Thymus (tissue), 14 donors: ENCODE measurements at places on chromosomes 7 and 10. TPM values are rescaled to one million over a fixed set of nuclear protein-coding genes. Genes with fewer than 3 reads are reported as not detected.
A peak's percentile ranks its signal among the peaks of the same experiment; 100 is the strongest.

Gene ZKSCAN5
- 11.0 TPM for total RNA-seq

Gene LRIT1
- total RNA-seq: not detected

Gene NPY4R2
- not detected for total RNA-seq

Gene GRID2IP
- total RNA-seq: 0.28 TPM

Gene GPR26
- 0.09 TPM for total RNA-seq

Gene MYL7
- total RNA-seq: 0.57 TPM

GRCh38 chr10:86333826-86334487, 32.6 kb downstream of the GRID1 start:
- peaks cover 6% of the 10 kb centered on the region for H3K27me3 ChIP-seq
- H3K4me1 ChIP-seq: no peaks in the 10 kb centered on the region
- DNase-seq: no peak
- H3K4me3 ChIP-seq: no peak overlapping the region

- no peaks in the 10 kb centered on the region for H3K4me1 ChIP-seq
- H3K27ac ChIP-seq: no peak overlapping the region
Observed at GRCh38 chr10:25786161-25786560, 147.9 kb upstream of the MYO3A start.

GRCh38 chr7:77441046-77441445, 24.9 kb upstream of the GSAP start:
- H3K4me1 ChIP-seq: no peaks in the 10 kb centered on the region
- H3K4me3 ChIP-seq: no peak overlapping the region
- no peaks in the 10 kb centered on the region for H3K36me3 ChIP-seq
- no peaks in the 10 kb centered on the region for H3K27me3 ChIP-seq
- no peak for DNase-seq

DNA sequence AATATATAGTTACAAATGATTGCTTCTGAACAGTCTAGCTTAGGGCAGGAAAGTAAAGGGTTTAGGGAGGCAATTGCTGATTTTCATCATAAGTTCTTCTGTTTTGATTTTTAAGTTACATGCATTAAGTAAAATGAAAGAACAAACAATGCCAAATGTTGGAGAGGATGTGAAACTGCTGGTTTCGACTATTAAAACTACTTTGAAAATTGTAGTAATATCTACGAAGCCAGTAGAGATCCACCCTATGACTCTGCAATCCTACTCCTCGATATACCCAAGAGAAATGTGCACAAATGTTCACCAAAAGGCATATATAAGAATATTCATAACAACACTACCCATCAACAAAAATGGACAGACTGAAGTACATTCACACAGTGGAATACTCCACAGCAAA, 24.3 kb downstream of the PDZD8 start:
- H3K27ac ChIP-seq: no peak overlapping the region
- no peaks in the 10 kb centered on the region for H3K36me3 ChIP-seq
- H3K4me1 ChIP-seq: peaks cover 5% of the 10 kb centered on the region
- no peak for DNase-seq

- H3K27me3 ChIP-seq: no peaks in the 10 kb centered on the region
- DNase-seq: no peak
- no peak overlapping the region for H3K27ac ChIP-seq
- H3K4me1 ChIP-seq: no peaks in the 10 kb centered on the region
- H3K4me3 ChIP-seq: no peak overlapping the region
Observed at GRCh38 chr10:125299461-125299860, 139.1 kb upstream of the CTBP2 start.

DNA sequence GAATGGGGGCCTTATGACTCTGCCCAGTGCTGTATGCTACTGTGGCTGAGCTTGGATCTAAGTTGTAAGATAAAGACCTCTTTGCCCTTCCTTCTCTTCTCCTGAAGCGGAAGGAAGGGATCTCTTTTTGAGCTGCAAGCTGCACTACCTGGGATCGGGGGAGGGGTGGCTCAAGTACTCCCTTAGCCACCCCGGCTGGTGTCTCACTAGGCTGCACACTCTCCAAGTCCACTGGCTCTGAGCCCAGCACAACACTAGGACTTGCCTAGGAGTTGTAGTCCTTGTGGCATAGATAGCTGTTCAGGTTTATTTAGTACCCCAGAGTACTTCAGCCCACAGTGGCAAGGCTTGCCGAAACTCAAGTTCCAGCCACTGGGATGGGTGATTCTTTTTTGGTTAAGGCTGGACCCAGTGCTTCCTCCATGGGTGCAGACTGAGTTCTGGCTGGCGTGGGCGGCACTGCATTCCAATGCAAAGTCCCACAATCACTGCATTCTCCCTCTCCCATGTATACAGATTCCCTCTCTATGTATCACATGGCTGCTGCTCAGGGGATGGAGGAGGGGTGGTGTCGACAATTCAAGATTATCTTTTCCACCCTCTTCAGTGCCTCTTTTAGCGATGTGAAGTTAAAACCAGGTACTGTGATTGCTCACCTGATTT, 76.2 kb upstream of the SLC25A13 start:
- H3K36me3 ChIP-seq: no peaks in the 10 kb centered on the region
- no peaks in the 10 kb centered on the region for H3K4me1 ChIP-seq
- H3K27ac ChIP-seq: no peak overlapping the region
- no peaks in the 10 kb centered on the region for H3K27me3 ChIP-seq
- H3K4me3 ChIP-seq: no peak overlapping the region

DNA sequence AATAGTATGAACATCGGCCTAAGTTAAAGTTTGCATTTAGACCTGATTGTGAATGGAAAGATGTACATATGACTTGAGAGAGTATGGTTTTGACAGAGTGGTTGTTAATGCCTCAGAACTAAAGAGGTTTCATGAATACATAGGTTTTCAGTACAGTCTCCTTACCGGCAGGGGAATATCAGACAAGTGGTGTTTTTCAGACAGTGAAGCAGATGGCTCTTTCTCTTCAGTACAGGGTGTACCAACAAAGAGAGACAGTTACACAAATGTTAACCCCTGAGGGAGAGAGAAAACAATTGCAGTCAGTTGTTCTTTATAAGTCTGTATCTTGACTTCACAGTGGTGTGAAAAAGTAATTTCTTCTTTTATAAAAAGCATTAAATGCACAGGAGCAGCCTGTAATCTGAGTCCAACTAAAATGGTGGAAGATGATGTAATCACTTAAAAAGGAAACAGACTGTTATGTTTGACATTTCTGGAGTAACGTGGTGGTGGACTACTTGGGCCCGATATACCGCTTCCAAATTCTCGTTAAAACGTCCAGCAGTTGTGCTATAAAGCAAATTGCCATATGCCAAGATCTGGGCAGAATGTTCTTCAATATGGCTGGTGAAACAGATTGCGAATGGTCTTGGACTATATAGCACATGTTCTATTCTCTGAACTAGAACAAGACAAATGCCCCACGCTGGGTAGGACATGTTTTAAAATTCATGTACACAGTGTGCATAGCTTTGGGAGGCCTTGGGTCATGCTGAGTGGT, 69.2 kb downstream of the SDK1 start:
- no peaks in the 10 kb centered on the region for H3K4me1 ChIP-seq
- DNase-seq: no peak
- H3K27me3 ChIP-seq: no peaks in the 10 kb centered on the region
- no peak overlapping the region for H3K27ac ChIP-seq
- no peaks in the 10 kb centered on the region for H3K36me3 ChIP-seq
- no peak overlapping the region for H3K4me3 ChIP-seq

- DNase-seq: no peak
- no peaks in the 10 kb centered on the region for H3K36me3 ChIP-seq
- no peaks in the 10 kb centered on the region for H3K4me1 ChIP-seq
- H3K27ac ChIP-seq: no peak overlapping the region
Observed at GRCh38 chr7:106456329-106456728, 171.5 kb upstream of the NAMPT start.

DNA sequence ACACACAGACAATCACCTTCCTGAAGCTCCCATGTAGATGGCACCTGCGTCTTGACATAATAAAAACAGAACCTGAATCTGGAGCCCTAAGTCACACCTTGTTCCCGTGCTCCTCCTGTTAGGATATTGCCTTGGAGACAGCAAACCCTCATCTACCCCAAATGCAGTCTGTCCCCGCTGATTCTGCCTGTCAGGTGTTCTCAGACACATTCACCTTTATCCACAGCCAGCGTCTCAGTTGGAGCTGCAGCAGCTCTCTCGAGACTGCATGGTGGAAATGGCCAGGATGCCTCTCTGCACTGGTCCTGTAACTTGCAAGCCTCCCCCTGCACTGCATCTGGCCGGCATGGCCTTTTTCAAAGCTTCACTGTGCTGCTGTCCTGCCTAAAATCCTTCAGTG, 218.0 kb upstream of the ZNF32 start:
- no peaks in the 10 kb centered on the region for H3K4me1 ChIP-seq
- H3K27ac ChIP-seq: no peak overlapping the region
- H3K4me3 ChIP-seq: no peak overlapping the region
- no peak for DNase-seq

DNA sequence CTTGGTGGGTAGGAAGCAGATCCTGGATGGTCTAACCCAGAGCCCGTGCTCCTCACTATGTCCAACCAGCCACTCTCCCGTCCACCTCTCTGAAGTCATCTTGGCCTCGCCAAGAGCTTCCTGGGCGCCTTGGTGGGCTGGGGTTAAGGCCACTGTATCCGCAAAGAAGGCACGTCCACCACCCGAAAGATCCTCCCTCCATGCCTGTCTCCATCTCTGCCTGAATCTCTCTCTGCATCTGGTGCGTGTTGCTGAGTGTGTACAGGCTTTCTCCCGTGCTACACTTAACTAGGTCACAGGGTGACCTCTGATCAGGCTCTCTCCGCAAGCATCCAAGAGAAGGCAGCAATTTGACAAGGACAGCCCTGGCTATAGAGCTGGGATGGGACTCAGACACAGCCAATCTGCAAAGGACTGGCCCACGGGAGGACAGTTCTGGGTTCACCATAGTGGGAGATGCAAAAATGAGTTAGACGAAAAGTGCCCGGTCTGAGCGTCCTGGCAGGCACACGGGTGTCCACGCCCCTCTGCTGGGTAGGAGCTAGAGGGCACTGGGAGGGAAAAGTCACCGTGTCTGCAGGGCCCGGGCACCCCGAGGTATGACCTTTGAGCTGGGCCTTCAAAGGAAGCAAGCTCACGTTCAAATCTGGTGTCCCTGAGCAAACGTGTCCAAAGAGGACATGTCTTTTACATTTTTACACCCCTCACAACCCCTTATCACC, 9.4 kb upstream of the RFC2 start:
- H3K4me1 ChIP-seq: no peaks in the 10 kb centered on the region
- H3K27ac ChIP-seq: no peak overlapping the region
- no peaks in the 10 kb centered on the region for H3K36me3 ChIP-seq
- no peak for DNase-seq
- H3K4me3 ChIP-seq: no peak overlapping the region
- H3K27me3 ChIP-seq: no peaks in the 10 kb centered on the region

GRCh38 chr10:34710391-34710751, 104.7 kb downstream of the PARD3 start:
- DNase-seq: no peak
- H3K27me3 ChIP-seq: no peaks in the 10 kb centered on the region
- no peak overlapping the region for H3K27ac ChIP-seq
- peaks cover 11% of the 10 kb centered on the region for H3K4me1 ChIP-seq
- H3K4me3 ChIP-seq: no peak overlapping the region
- H3K36me3 ChIP-seq: no peaks in the 10 kb centered on the region

DNA sequence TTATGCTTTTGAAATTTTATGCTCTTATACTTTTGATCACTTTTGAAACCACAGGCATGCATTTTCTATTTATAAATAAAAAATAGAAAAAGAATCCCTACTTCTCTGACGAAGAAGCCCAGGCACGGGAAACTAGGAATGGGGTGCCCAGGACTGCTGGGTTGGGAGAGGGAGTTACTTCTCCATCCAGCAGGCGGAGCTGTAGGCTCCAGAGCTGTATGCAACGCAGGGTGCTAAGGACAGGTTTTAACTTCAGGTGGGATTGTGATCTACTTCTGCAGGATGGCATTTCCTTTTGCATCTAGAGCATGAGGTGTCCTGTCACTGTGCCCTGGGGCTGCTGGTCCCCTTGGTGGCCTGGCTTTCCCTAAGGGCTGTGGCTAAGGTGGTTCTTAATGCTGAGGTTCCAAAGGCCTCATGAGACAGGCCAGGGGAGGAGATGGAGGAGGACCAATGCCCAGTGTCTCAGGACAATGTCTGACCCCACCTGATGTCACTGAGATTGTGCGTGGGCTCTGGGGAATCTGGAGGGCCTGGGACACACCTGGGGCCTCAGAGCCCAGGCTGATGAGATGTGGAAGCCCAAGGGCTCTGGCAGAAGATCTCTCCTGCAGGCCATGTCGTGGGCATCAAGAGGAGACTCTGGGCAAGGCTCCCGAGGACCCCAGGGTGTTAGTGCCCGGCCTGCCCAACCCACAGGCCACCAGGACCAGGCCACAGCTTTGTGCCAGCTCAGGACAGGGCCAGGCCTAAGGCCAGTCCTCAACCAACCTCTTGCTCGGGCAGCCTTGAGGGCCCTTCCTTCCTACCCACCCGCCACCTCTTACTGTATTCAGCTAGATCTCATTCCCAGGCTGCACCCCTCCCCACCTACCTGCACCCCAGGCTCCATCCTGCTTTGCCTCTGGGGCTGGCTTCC, 507 bp downstream of the CCDC201 start:
- DNase-seq: no peak
- no peaks in the 10 kb centered on the region for H3K4me1 ChIP-seq
- H3K27me3 ChIP-seq: no peaks in the 10 kb centered on the region
- no peaks in the 10 kb centered on the region for H3K36me3 ChIP-seq
- H3K4me3 ChIP-seq: no peak overlapping the region

- H3K4me1 ChIP-seq: peaks cover 66% of the 10 kb centered on the region
- no peak for DNase-seq
- peak overlapping the region; percentile 37 for H3K4me3 ChIP-seq
Observed at GRCh38 chr10:132551093-132551807, 13.7 kb downstream of the INPP5A start.

GRCh38 chr7:133703547-133703946, 423.6 kb upstream of the LRGUK start:
- DNase-seq: no peak
- no peaks in the 10 kb centered on the region for H3K4me1 ChIP-seq
- no peaks in the 10 kb centered on the region for H3K27me3 ChIP-seq
- H3K27ac ChIP-seq: no peak overlapping the region

- no peaks in the 10 kb centered on the region for H3K4me1 ChIP-seq
- H3K36me3 ChIP-seq: no peaks in the 10 kb centered on the region
- H3K27me3 ChIP-seq: no peaks in the 10 kb centered on the region
- H3K27ac ChIP-seq: no peak overlapping the region
Observed at GRCh38 chr7:77897004-77897547, 98.5 kb downstream of the PHTF2 start.

DNA sequence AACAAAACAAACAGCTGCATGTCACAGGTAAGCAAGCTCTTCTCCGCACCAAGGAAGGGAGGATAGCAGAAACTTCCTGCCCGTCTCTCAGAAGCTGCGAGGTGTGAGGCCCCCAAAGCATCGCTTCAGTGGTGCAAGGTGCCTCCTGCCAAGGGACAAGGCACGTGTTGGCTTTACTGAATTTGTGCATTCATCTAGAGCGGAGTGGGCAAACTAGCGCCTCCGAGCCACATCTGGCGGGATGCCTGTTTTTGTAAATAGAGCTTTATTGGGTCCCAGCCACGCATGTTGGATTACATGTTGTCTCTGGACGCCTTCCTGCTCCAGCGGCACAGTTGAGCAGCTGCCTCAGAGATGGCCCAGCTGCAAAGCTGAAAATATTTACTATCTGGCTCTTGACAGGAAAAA, 27.7 kb downstream of the PHYH start:
- no peaks in the 10 kb centered on the region for H3K36me3 ChIP-seq
- no peak for DNase-seq
- H3K4me1 ChIP-seq: no peaks in the 10 kb centered on the region
- H3K27ac ChIP-seq: peak overlapping the region; percentile 26
